ENCODE measurements at places on chromosomes 2 and 18.

- DNase-seq: no peak
Measured at GRCh38 chr2:152630466-152630865, 86.8 kb downstream of the PRPF40A start.

GRCh38 chr2:11938196-11938595 lies 191.8 kb downstream of the LPIN1 start:
- no peak for DNase-seq

DNA sequence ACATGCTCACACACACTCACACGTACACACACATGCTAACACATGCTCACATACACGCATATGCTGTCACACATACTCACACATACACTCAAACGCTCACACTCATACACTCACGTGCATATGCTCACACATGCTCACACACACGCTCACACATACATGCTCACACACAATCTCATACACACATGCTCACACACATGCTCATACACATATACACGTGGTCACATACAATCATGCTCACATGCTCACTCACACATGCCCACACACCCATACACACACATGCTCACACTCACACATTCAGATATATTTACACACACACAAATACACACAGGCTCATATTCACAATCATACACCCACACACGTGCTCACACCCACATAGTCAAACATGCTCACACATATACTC lies 17.5 kb upstream of the SALL3 start:
- DNase-seq: no peak

- no peak for DNase-seq
Measured at GRCh38 chr2:236555481-236555880, 14.1 kb upstream of the ACKR3 start.

DNA sequence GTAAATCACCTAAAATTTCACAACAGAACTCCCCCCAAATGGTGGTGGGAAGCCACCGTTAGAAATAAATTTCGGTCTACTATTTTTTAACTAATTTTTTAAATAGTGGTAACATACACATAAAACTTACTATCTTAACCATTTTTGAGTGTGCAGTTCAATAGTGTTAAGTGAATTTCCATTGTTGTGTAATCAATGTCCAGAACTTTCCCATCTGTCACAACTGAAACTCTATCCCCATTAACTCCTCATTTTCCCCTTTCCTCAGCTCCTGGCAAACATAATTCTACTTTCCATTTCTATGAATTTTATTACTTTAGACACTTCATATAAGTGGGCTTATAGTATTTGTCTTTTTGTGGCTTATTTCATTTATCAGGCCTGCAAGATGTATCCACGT lies 34.1 kb upstream of the HNMT start:
- DNase-seq: no peak

- DNase-seq: no peak
Measured at GRCh38 chr2:199979398-199979797, 24.0 kb downstream of the MAIP1 start.

DNA sequence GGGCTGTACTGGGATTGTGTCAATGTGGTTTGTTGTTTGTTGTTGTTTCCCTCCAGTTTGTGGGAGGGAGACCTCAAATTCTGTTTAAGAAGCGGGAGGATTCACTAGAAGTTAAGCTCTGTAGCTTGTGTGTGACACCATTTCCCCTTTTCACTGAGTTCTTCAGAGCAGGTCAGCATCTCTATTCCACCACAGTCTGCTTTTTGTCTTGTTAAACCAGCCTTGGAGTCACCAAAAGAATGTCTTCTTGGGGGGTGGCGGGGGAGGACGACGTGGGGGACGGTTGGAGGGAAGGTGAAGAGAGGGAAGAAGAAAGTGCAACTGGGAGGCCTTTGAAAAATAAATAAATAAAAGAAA lies 2.3 kb upstream of the BCL11A start:
- DNase-seq: no peak

- DNase-seq: no peak
Measured at GRCh38 chr2:236731767-236732580, 162.3 kb downstream of the ACKR3 start.

DNA sequence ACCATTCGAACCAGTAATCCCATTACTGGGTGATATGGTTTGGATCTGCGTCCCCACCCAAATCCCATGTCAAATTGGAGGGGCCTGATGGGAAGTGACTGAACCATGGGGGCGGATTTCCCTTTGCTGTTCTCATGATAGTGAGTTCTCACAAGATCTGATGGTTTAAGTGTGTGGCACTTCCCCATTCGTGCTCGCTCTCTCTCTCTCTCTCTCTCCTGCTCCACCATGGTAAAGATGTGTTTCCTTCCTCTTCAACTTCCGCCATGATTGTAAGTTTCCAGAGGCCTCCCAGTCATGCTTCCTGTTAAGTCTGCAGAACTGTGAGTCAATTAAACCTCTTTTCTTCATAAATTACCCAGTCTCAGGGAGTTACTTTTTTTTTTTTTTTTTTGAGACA lies 62.6 kb downstream of the NBAS start:
- no peak for DNase-seq

- no peak for DNase-seq
Measured at GRCh38 chr2:53629001-53629400, 138.6 kb upstream of the CHAC2 start.

GRCh38 chr2:3189076-3189591 lies 188.5 kb downstream of the EIPR1 start:
- DNase-seq: no peak

- no peak for DNase-seq
Measured at GRCh38 chr2:29314816-29315571, 199.8 kb downstream of the CLIP4 start.

DNA sequence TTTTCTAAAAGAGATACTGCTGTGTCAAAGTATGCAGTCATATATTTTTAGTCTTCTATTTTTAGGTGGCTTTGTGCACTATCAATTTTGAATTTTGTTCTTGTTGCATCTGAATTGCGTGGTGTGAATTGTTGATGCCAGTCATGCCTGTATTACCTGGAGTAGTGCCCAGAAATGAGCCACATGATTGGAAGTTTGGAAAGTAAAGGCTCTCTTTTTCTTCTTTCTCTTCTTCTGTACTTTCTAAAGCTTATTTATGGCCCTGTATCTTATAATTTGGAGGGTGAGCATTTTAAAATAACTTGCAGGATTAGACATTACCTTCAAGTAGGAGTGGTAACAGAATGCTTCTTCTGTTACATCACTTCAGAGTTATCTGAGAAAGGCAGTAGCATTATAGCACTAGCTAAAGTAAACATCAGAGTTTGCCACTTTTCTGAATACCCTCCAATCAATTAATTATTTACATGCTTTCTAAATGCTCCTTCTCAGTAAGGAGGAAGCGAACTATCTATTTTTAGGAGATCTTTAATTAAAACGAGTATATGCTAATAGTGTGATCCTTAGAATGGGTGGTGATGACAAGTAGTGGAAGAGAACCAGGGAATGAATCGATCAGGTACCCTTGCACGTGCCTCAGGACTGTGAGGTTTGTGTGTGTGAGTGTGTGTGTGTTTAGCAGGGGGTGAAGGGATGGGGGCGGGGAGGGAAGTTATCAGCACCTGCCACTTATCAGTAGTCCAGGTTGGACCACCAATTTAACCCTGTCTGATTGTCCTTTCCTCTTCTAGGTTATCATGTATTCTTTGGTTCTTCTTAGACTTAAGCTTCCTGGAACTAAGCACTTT lies 112.5 kb downstream of the MAP3K20 start:
- no peak for DNase-seq

DNA sequence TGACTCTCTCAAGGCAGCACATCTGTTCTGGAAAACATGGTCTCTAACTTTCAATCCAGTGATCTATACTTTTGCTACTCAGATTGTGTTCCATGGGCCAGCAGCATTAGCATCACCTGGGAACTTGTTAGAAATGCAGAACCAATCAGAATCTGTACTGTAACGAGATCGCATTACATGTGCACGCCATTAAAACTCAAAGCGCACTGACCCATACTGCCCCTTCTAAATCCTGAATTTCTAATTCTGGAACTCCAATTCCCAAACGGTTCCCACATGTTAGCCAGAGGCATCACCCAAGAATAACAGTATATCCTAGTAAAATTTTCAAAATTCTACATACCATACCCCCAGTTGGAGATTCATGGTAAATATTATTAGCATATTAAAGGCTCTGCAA lies 10.5 kb upstream of the DCTN1 start:
- no peak for DNase-seq

GRCh38 chr2:146214394-146214929 lies 1630.4 kb upstream of the ACVR2A start:
- peak; percentile 35 for DNase-seq

- no peak for DNase-seq
Measured at GRCh38 chr18:10748641-10749040, 222.8 kb downstream of the NAPG start.

DNA sequence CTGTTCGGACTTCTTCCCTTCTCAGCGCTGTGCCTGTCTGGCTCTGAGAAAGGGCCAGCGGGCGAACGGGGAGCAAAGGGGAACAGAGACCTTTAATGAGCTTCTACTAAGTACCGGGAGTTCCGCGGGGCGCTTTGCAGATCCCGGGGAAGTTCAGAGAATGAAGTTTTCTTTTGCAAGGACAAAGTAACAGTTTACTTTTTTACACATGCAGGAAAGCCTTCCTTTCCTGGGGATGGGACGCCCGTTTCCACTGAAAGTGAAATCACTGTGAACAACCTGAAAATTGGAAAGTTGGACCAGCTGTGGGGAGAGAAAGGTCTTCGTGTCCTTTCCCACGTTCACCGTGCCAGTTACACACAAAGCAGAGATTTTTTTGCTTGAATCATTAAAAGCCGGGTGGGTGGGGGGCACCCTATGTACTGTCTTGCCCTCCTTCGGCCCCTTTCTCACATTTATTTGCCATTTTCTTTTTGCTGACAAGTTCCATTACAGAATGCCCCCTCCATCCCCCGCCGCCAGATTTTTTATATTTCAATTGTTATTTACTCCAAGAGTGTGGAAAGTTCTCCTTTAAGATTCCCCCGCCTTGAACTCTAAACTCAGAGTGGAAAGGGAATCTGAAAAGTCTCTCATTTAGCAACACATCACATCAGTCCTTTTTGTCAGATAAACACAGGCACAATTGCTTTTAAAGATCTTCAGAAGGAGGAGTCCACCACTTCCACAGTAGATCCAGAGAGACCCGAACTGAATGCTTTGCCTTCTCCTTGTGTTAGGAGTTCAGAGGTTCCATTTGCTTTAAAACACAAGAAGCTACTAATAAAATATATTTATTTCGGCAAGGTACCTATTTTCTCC lies 1.1 kb upstream of the FN1 start:
- DNase-seq: no peak

- DNase-seq: no peak
Measured at GRCh38 chr2:118255301-118255700, 167.0 kb downstream of the INSIG2 start.

DNA sequence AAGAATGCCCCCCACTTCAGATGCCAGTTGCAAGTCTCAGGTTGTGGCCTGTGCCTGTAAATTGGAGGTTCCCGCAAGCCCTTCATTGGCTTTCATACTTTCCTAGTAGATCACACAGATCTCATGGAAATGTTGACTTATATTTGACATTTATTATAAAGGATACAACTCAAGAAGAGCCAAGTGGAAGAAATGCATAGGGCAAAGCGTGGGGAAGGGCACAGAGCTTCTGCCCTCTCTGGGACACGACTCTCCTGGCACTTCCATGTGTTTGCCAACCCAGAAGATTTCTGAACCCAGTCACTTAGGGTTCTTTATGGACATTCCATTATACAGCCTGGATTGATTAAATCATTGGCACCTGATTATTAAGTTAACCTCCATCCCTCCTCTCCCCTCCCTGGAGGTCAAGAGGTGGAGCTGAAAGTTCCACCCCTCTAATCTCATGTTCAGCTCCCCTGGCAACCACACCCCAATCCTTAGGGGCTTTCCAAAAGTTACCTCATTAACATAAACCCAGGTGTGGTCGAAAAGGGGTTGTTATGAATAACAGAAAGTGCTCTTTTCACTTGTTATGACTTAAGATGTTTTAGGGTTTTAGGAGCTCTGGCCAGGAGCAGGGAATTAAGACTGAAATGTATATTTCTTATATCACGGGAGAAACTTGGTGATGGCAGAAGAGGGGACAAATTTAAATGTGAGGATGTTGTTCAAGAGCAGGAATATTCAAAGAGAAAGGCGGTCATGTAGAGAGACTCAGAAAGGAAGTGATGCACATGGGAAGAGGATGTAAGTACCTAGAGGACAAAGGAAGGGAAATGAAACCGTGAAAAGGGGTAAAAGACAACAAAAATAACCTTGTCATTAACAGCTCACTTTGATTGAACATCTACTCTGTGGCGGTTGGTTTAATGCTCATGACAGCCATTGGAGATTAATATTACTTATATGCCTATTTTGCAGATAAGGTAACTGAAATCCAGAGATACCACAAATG lies 31.8 kb downstream of the SP100 start:
- no peak for DNase-seq

- no peak for DNase-seq
Measured at GRCh38 chr2:198162276-198162675, 357.9 kb downstream of the PLCL1 start.

DNA sequence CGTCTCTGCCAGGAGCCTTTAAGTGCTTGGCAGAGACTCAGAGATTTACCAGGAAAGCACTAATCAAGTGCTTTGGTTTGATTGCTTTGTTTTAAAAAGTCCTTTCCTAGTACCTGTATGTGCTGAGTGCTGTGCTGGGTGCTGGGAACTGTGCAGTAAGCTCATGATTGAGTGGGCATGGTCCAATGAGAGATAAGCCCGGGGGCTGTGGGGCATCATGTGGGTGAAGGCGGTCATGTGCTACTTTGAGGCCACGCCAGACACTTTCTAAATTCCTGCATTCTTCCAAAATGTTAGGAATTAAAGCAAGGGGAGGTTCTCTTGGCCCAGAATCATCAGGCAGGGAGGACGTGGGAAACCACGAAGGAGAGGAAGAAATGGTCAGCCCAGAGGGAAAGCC lies 109.0 kb downstream of the ACAA2 start:
- DNase-seq: peak; percentile 19

DNA sequence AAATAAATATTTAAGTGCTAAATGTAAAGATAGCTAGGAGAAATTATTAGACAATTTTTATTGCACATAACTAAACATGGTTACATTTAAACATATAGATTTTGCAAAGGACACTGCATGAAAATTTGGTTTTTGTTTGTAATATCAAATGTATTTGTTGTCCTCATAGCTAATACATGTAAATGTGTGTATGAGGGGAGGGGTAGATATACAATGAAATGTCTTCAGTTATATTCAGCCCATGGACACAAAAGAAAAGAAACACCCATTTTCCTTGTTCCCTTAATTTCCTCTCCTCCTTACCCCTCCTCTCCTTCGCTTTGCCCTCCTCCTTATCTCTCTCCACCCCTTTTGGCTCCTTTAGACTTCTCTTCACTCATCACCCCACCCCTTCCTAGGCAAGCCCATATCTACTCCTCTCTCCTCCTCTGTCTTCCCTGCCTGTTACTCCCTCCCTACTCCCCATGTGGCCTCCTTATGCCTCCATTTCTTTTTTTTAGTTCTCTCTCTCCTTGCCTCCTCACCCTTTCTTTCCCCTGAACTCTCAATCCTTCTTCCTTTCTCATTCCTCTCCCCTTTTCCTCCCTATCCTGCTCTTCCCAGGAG lies 1.4 kb downstream of the COL3A1 start:
- DNase-seq: no peak

Measured in LNCaP clone FGC (cell line).